ENCODE measurements at places on chromosomes 13 and 19. TPM values are rescaled to one million over a fixed set of nuclear protein-coding genes. Genes with fewer than 3 reads are reported as not detected.

The RDH8 gene
- not detected for total RNA-seq

The OR2Z1 gene
- not detected for total RNA-seq

The PLPPR3 gene
- total RNA-seq: not detected

The ZNF180 gene
- 3.9 TPM for total RNA-seq

DNA sequence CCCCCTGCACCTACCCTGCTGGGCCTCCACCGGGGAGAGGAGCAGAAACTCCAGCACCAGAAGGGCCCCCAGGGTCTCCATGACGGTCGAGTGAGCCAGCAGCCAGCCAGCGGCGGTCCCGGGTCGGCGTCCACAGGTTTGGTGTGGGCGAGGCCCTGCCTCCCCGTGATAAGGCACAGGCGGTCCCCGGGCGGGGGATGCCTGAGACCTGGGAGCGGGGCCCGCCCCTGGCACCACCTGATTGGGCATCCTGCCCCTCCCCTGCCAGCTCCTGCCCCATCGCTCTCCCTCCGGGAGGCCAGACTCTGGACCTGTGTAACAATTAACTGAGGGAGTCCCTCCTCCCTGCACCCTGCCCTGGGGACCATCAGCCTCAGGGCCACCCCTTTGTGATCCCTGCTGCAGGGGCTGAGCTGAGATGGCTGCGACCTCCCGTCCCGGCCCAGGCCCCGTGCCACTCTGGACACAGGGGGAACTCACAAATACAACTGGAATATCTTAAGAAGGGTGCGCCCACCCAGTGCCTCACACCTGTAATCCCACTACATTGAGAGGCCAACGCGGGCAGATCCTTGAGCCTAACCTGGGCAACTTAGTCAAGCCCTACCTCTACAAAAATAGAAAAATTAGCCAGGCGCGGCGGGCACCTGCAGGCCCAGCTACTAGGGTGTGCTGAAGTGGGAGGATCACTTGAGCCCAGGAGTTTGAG lies at the start of gene SMIM24:
Gene SMIM24, minus strand, starts transcription at position 143 of the 709 bp plus-strand sequence. Its CDS starts 62 bp downstream, at position 81.
- no peak for DNase-seq
